GM23338 (cell line): ENCODE measurements at places on chromosomes 2 and 18.

- H3K4me1 ChIP-seq = no peaks in the 10 kb centered on the region
- H3K4me3 ChIP-seq = no peak overlapping the region
- H3K27ac ChIP-seq = no peak overlapping the region
- no peaks in the 10 kb centered on the region for H3K36me3 ChIP-seq
- H3K27me3 ChIP-seq = no peaks in the 10 kb centered on the region
- DNase-seq = no peak
Observed at GRCh38 chr2:190354003-190354690, 10.8 kb downstream of the INPP1 start.

DNA sequence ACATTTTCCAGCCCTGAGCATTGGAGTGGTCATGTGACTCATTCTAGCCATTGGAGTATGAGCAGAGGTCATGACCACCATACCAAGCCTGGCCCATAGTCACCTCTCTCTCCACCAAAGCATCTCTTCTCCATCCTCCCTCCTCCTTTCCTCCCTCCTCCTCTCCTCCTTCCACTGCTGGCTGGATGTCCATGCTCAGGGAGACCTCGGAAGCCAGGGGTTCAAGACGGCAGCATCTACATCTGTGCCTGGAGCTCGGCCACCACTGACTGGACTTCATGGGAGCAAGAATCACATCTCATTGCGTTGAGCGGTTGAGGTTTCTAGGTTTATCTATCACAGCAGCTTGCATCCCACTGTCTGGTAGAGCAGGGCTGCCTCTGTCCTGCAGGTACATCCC, 252.4 kb downstream of the NDUFA10 start:
- H3K36me3 ChIP-seq = no peaks in the 10 kb centered on the region
- no peak for DNase-seq
- H3K27me3 ChIP-seq = no peaks in the 10 kb centered on the region
- H3K4me1 ChIP-seq = no peaks in the 10 kb centered on the region
- H3K4me3 ChIP-seq = no peak overlapping the region

DNA sequence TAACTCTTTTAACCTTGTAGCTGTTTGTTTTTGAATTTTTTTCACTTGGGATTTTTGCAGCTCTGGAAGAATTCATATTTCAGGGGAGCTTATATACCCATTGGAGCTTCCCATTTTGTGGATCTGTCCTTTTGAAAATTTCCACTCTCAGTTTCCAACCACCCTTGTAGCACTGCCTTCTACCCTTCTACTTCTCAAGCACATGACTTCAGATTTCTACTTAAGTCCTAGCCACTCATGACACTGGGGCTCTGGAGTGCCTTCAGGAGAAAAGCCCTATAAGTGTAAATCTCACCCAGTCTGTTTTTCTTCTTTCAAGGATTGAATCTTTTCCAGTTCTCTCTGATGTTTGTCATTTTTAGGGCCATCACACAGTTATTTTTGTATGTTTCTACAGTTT, 283.7 kb upstream of the KCNH7 start:
- no peaks in the 10 kb centered on the region for H3K27me3 ChIP-seq
- no peak overlapping the region for H3K4me3 ChIP-seq
- no peaks in the 10 kb centered on the region for H3K4me1 ChIP-seq
- DNase-seq = no peak
- H3K36me3 ChIP-seq = no peaks in the 10 kb centered on the region

- DNase-seq = no peak
- H3K27ac ChIP-seq = no peak overlapping the region
- peaks cover 9% of the 10 kb centered on the region; the same call in 1 of the 2 replicates for H3K4me1 ChIP-seq
- H3K27me3 ChIP-seq = no peaks in the 10 kb centered on the region
Observed at GRCh38 chr2:224386876-224387275, 15.0 kb downstream of the FAM124B start.

- no peak overlapping the region for H3K27ac ChIP-seq
- H3K4me3 ChIP-seq = no peak overlapping the region
- H3K27me3 ChIP-seq = peaks cover 52% of the 10 kb centered on the region
- peak; percentile 95 for DNase-seq
Observed at GRCh38 chr2:219495531-219496122, 3.1 kb upstream of the GMPPA start.

DNA sequence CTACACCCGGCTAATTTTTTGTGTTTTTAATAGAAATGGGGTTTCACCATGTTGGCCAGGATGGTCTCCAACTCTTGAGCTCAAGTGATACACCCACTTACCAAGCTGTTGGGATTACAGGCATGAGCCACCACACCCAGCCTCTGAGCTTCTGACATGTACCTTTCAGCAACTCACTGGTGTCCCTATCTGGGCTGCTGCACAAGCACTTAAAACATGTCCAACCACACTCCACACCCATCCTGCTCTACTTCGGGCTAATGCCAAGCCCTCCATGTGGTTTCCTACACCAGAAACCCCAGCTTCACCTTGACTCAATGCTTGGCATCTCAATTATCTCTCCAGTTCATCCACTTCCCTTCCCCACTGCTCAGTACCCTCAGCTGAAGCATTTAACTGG, 22.4 kb upstream of the ARMC9 start:
- peaks cover 11% of the 10 kb centered on the region; the same call in 1 of the 2 replicates for H3K36me3 ChIP-seq
- peaks cover 10% of the 10 kb centered on the region for H3K4me1 ChIP-seq
- no peak overlapping the region for H3K27ac ChIP-seq
- no peak overlapping the region for H3K4me3 ChIP-seq
- no peaks in the 10 kb centered on the region for H3K27me3 ChIP-seq

GRCh38 chr18:61397222-61397621, 64.0 kb downstream of the CDH20 start:
- H3K36me3 ChIP-seq = no peaks in the 10 kb centered on the region
- no peak for DNase-seq
- no peak overlapping the region for H3K4me3 ChIP-seq
- no peak overlapping the region for H3K27ac ChIP-seq

DNA sequence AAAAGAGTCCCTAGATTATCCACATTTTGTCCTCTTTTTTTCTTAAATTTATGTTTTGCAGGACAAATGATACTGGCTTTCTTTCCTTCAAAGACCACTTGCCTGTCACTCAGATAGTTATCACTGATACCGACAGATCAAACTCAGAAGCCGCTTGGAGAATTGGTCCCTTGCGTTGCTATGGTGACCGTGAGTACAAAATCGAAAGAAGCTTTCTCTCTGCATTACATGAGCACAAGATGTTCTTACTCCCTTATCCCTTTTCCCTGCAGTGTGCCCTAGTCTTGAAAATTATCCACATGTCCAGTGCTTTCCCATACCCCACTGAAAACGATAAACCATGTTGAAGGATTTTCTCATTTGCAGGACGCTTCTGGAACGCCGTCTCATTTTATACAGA, 738.5 kb downstream of the CNTNAP5 start:
- H3K4me1 ChIP-seq = no peaks in the 10 kb centered on the region
- peak; percentile 17 for DNase-seq
- no peaks in the 10 kb centered on the region for H3K27me3 ChIP-seq
- no peaks in the 10 kb centered on the region for H3K36me3 ChIP-seq
- H3K27ac ChIP-seq = no peak overlapping the region

GRCh38 chr18:1296237-1296636, 391.6 kb downstream of the ADCYAP1 start:
- H3K4me3 ChIP-seq = no peak overlapping the region
- H3K36me3 ChIP-seq = no peaks in the 10 kb centered on the region
- peaks cover 6% of the 10 kb centered on the region; the same call in 1 of the 2 replicates for H3K4me1 ChIP-seq
- no peaks in the 10 kb centered on the region for H3K27me3 ChIP-seq
- no peak overlapping the region for H3K27ac ChIP-seq

- H3K27me3 ChIP-seq = no peaks in the 10 kb centered on the region
- H3K27ac ChIP-seq = no peak overlapping the region
- peak; percentile 23 for DNase-seq
- H3K4me1 ChIP-seq = no peaks in the 10 kb centered on the region
Observed at GRCh38 chr2:2530334-2530733, 199.3 kb upstream of the MYT1L start.

DNA sequence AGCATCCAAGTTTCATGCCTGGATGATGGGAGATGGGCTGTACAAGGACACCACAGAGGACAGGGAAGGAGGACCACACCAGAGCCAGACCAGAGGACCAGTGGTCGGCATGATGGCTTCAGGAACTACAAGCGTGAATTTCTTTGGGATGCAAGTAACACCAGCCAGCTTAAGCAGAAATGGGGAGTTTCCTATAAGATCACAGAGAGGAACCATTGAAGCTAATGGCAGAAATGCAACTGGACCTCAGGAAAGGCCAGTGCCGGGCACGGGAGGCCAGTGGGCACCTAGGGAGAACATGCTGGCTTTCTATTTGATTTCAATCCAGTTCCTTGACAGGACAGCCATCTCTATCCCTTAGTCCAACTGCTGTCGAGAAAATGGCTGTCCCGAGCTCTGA, 145.4 kb downstream of the SH3BP4 start:
- H3K4me3 ChIP-seq = no peak overlapping the region
- DNase-seq = no peak
- H3K27ac ChIP-seq = no peak overlapping the region
- H3K36me3 ChIP-seq = no peaks in the 10 kb centered on the region

GRCh38 chr2:37080689-37081088, 3.5 kb downstream of the HEATR5B start:
- no peak for DNase-seq
- no peaks in the 10 kb centered on the region for H3K27me3 ChIP-seq
- no peak overlapping the region for H3K27ac ChIP-seq
- no peak overlapping the region for H3K4me3 ChIP-seq

DNA sequence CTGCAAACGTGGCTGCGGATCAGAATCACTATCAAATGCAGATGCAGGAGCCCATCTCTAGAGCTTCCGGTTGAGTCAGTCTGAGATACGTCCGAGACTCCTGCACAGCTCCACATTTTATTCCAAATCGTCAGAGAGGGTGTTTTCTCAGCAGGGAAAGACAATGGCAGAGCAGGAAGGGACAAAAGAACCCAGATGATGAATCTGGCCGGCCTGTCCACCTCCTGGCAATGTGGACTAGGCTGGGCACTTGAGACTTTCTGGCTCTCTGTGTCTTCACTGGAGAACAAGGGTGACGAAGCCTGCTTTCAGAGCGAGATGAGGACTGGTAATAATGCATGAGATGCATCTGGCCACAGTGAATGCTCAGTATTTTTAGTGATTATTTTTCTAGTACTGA, 255.9 kb upstream of the MYT1L start:
- no peaks in the 10 kb centered on the region for H3K27me3 ChIP-seq
- DNase-seq = no peak
- no peaks in the 10 kb centered on the region for H3K4me1 ChIP-seq
- H3K4me3 ChIP-seq = no peak overlapping the region

DNA sequence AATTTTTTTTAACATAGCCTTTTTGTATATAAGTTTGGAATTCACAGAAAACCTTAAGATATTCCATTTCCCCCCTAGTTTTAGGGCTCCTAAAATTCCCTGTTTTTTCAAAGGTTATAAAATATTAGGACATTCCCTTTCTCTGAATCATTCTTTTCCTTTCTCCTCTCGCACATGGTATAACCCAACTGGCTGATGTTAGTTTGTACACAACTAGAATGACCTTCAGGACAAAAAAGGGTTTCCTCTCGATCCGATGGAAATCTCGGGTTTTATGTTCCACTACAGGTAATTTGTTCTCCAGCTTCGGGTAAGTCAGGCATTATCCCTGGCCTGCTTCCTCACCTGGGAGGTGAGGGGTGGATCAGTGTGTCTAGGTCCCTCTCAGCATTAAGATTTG, 215.1 kb downstream of the LDLRAD4 start:
- H3K4me1 ChIP-seq = no peaks in the 10 kb centered on the region; the same call in 1 of the 2 replicates
- no peak overlapping the region for H3K27ac ChIP-seq
- H3K27me3 ChIP-seq = no peaks in the 10 kb centered on the region

DNA sequence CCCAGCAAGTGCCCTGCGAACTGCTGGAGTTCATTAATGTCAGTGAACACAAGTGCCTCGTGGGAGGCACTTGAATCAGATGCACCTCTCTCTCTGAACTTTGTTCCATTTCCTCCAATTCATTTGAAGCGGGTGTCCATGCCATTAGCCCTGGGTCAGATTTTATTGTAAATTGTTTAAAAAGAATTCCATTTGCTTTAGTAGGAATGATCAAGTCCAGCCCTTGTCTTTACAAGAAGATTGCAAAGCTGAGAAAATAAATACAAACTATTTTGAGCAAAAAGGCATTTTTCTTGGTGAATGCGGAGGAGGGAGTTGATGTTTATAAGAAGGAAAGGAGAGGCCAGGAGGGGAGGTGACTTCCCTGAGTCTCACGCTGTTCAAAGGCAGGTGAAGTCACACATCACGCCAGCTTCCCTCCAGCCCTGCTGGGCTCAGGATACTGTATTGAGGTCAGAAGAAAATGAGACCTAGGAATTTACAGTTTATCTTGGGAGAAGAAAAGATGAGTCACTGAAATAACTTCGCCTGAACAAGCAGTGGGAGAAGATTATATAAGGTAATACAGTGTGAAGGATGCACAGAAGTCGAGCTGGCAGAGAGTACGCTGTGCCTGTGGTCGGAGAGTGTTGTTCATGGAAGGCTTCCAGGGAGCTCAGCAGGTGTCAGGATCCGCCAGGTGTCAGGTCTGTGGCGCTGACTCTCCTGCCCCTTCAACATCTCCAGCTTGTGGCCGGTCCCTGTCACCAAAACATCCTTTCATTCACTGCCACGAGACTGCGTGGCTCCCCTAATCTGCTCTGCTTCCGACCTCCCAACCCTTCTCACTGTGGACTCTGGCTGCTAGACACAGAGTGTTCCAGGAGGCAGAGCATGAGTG, 36.5 kb downstream of the EFR3B start:
- H3K4me3 ChIP-seq = no peak overlapping the region
- no peaks in the 10 kb centered on the region for H3K4me1 ChIP-seq
- no peak for DNase-seq
- H3K27ac ChIP-seq = no peak overlapping the region

DNA sequence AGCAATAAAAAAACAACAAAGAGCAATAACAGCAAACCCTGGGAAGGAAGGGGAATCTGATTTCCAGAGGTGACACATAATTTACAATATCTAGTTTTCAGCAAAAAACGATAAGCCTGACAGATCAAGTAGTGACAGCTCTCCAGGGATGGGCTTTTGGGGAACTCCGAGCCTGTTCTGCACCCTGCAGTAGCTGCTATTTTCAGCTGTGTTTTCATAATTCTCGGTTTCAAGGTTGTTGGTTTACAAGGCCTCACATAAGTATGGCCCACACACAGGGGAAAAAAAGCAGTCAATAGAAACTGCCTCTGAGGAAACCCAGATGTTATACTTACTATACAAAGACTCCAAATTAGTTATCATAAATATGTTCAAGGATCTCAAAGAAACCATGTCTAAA, 67.7 kb upstream of the CTLA4 start:
- no peaks in the 10 kb centered on the region; the same call in 1 of the 2 replicates for H3K4me1 ChIP-seq
- H3K4me3 ChIP-seq = no peak overlapping the region
- no peak for DNase-seq
